ENCODE measurements at places on chromosomes 3 and 15.

- peak; percentile 92 for DNase-seq
These were observed at the start of gene BLOC1S6 for GRCh38 chr15:45587095-45587862. BLOC1S6 (plus strand) TSS chr15:45587379; CDS start chr15:45587444, 65 bp downstream.

GRCh38 chr3:38084334-38085310, 45.6 kb downstream of the DLEC1 start:
- DNase-seq: peak; percentile 38

DNA sequence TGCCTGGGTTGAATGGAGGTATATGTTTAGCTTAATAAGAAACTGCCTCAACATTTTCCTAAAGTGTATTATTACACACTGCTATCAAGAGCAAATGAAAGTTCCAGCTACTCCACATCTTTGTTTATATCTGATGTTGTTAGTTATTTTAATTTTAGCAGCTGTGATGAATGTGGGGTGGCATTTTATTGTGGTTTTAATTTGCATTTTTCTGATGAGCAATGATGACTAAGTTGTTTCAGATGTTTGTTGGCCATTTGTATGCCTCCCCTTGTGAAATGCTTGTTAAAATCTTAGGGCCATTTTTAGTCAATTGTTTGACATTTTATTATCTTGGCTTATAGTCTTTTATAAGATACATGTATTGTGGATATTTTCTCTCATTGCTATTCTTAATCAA, 260.4 kb upstream of the SLCO3A1 start:
- no peak for DNase-seq

DNA sequence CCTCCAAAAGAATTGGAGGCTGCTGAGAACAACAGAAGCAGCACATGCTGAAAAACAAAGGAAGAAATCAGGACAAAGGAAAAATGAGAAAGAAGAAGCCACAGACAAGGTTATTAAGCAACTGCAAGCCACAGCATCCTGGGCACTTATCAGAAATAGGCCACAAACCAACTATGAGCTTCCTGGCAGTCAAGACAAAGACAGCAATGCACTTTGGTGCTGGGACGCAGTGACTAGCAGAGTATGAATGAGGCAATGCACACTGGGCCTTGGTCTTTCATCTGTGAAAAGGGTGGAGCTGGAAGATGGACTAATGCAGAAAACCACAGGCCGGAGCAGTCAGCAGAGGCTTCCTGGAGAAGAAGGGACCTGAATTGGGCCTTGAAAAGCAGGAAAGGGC, 56.0 kb upstream of the LINGO1 start:
- DNase-seq: no peak

GRCh38 chr3:56042326-56042951, 425.8 kb downstream of the ERC2 start:
- no peak for DNase-seq

DNA sequence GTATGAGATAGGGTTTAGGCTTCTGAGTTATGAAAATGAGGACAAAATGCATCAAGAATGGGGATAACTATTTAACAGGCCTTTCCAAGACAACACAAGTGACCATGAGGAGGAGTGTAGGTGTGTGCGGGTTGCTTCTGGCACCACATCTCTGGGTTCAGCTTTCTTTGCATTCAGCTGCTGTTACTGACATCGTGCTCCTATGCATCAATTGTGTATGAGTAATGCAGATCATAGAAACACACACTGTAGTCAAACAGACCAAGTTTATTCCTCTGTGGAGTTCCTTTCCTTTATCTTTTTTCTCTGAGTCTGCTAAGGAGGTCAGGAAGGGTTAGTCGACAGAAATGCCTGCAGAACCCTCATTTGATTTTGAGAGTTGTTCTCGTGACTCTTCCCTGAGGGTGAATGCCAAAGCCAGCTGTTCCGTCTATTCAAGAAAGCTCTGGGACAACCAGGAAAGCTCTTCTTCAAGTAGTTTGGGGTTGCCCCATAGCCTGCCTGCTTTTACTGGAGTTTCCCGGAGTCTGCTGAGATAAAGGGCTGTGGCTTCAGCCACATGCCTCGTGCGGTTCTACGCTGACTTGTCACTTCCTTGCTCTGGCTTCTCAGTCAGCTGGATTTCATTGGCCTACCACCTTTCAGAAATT, 136.7 kb upstream of the TLE3 start:
- peak; percentile 57 for DNase-seq

DNA sequence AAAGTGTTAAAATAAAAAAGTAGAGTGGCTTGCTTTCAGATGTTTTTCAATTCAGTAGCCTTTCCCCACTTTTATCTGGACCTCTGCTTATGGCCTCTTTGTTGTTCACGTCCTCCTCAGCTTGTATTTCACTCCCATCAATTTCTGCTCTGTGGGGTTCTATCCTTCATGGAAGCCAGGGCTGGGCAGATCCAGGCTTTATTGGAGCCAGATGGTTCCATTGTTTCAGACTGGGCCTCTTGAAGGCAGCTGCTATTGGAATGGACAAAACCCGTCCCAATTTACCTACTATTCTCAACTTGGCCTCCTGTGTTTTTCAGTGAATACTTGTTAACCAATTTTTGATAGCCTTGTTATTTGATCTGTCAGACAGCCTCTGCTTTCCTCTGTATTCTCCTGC, 10.9 kb upstream of the AADACL2 start:
- DNase-seq: no peak

DNA sequence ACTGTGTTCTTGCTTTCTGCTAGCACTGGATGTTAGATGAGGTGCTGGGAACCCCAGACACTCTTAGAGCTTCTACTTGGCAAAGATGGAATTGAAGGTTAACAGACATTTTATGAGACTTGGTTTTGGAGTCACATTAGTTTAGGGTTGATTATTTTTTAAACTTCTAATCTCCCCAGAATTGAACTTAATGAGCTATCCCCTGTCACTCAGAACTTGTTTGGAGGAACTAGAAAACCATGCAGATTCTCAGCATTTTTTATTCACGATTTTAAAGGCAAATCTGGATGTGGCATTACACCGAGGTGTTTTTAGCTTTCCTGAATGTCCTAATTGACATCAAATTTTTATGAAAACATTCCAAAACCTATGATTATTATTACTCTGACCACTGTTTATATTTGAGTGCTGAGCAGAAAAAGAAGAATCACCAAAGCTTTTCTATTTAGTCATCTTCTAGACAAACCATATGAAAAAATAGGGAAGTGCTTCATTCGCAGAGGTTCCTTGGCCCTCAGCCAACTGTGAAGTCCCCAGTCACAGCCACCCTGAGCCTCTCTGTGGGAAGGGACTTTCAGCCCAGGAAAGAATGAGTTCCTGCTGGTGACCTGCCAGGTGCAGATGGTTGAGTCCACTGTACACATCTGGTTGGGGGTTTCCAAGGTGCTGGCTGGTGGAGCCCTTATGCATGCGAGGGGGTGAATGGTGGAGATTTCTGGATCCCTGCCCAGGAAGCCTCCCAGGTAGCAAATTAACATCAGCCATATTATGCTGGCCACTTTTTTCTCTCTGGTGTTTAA, 196.0 kb upstream of the TOPAZ1 start:
- DNase-seq: peak; percentile 63

- DNase-seq: no peak
These were observed 91.5 kb downstream of the ATG7 start for GRCh38 chr3:11363715-11364114.

DNA sequence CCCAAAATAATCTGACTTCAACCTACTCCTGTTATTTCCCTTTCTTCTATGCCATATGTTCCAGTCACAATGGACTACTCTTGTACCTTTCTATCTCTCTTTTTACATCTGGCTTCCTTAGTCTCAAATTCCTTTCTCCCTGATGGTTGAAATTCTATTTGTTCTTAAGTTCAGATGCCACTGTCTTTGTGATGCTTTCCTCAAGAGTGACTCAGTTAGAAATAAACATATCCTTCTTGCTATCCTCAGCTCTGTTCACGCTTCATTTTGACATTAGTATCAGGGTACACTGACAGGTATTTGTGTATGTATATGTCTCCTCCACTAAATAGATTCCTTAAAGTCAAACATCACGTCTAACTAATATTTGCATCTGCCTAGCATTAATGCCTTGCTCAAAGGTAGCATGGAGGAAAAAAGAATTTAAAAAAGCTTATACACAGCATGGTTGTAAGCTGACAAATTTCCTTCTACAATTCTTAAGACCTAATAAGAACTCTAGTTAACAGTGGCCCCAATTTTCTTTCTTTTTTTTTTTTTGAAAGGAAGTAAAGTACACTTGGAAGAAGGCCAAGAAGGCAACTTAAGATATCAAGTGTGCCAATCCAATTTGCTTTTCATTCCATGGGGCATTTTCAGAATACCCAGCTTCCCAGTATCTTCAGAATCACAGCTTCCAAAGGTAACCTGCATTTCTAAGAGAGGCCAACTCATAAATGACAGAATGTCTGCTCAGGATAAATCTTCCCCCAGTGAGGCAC, 58.0 kb downstream of the CHAC1 start:
- no peak for DNase-seq

DNA sequence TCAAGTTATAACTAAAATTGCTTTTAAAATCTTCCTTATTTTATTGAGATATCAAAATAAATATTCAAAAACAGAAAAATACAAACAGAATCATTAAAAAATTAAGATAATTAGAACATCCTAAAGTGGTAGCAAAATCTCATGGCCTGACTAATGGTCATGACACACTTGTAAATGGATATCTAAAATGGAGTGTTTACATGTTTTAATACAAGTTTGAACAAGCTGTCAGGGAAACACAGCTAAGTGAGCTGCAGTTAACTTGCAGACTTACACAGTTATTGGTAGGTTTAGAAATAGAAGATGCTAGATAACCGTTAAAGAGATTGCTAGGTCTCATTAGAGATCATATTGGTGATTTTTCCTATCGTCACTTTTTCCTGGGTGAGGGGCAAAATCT, 242.3 kb downstream of the LPP start:
- DNase-seq: no peak

GRCh38 chr15:41934843-41935242, 37.5 kb downstream of the EHD4 start:
- peak; percentile 83 for DNase-seq

GRCh38 chr3:128178782-128179483, 25.7 kb downstream of the EEFSEC start:
- DNase-seq: no peak

- no peak for DNase-seq
These were observed 31.2 kb downstream of the NR2E3 start for GRCh38 chr15:71841563-71841962.

GRCh38 chr3:58659051-58659675, 7.4 kb downstream of the FAM3D start:
- DNase-seq: no peak

GRCh38 chr3:122004991-122005565, 17.0 kb downstream of the ILDR1 start:
- peak; percentile 41 for DNase-seq

- no peak for DNase-seq
These were observed 17.4 kb downstream of the H1-8 start for GRCh38 chr3:129560269-129560787.

- DNase-seq: no peak
These were observed 14.3 kb downstream of the RHOA start for GRCh38 chr3:49397470-49397869.

DNA sequence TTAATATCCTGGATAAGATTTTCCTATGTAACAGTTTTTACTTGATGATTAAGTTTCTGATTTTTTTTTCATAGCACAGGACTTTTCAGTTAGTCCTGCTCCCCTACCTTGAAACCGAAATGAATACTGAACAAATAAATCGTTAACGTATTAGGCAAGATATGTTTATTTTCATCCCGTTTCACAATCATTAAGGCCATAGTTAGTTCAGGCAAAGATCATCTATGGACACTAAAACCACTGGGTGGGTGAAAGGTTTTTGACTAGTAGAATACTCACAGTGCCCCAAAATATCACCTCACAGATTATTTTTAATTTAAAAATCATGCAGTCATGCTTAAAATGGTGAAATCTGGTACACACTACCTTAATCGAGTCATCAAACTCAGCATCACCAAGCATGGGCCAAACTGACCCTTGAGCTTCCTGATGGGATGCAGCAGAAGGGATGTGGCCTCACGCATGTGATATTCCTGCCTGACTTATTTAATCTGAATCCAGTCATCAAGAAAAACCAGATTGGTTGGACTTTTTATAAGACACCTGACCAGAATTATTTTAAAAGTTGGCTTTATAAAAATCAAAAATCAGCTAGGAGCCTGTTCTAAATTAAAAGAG, 365.0 kb downstream of the LPP start:
- no peak for DNase-seq

DNA sequence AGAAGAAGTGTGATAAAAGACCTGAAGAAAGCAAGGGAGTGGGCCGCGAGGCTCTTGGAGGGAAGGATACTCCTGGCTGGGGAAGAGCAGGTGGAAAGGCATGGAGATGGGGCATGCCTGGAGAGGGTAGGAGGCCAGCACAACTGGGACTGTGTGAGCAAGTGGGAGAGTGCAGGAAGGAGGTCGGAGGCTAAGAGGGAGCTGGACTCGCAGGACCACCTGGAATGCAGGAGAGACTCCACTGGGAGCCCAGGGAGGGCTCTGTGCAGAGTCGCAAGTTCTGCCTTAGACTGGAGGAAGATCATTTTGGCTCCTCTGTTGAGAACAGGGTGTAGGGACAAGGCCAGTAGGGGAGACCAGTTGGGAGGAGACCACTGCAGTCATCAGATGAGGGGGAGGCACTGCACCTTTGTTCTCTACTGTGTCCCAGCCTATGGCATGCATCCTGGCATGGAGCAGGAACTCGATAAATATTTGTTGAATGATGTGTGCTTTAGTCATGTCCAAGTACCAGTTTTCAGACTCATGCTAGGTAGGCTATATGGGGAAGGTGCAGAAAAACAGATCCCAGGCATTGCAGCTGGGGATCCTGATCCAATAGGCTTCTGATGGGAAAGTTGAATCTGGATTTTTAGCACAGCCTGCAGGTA, 13.7 kb downstream of the FAM107A start:
- DNase-seq: no peak

DNA sequence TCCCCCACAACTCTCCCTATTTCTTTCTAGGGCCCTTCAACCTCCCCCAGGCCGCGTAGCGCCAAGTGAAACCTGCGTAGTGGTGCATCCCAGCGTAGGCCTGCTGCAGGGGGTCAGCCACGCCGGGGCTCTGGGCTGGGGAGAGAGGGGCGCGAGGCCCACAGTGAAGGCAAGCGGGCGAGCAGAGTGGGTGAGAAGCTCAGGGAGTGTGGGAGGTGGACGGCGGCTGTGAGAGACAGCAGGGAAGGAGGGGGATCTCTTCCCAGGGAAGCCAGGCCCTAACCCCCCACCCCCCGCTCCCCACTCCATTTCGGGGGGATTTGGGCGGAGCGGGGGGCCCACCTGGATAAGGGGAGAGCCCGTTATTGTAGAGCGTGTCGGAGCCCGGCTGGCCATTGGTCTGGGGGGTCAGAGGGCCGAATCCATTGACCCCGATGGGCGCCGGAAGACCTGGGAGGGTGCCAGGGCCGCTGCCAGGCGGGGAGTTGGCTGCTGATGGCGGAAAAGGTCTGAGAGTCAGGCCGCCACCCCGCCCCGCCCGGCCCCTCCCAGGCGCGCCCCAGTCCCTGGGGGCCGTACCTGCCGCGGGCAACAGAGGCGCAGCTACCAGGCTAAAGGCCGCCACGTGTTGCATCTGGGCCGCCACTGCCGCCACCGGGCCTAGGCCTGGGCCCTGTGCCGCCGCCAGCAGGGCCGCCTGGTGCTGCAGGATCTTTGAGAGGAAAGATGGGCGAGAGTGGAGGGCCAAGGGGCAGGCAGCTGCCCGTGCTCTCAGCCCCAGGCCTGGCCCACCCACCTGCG, 16.6 kb upstream of the PARP6 start:
- no peak for DNase-seq

GRCh38 chr3:63949005-63949404, 36.8 kb upstream of the SCAANT1 start:
- no peak for DNase-seq

- no peak for DNase-seq
These were observed 518.2 kb downstream of the CADM2 start for GRCh38 chr3:85476891-85477495.

Data from activated CD8-positive, alpha-beta T cell treated with anti-CD3 and anti-CD28 coated beads for 36 hours (primary cell).